ENCODE measurements at places on chromosomes 12 and 14.
A peak's percentile ranks its signal among the peaks of the same experiment; 100 is the strongest.

GRCh38 chr12:63037746-63038712 is 103.1 kb upstream of the PPM1H start:
- H3K4me3 ChIP-seq, result no peak overlapping the region
- H3K4me1 ChIP-seq, result no peaks in the 10 kb centered on the region
- H3K36me3 ChIP-seq, result no peaks in the 10 kb centered on the region
- H3K27me3 ChIP-seq, result no peaks in the 10 kb centered on the region
- H3K27ac ChIP-seq, result no peak overlapping the region
- no peak for DNase-seq

GRCh38 chr14:51828017-51828797 is 32.2 kb upstream of the GNG2 start:
- DNase-seq, result peak; percentile 39
- no peak overlapping the region for H3K4me3 ChIP-seq
- H3K27me3 ChIP-seq, result no peaks in the 10 kb centered on the region
- H3K27ac ChIP-seq, result peak overlapping the region; percentile 12

DNA sequence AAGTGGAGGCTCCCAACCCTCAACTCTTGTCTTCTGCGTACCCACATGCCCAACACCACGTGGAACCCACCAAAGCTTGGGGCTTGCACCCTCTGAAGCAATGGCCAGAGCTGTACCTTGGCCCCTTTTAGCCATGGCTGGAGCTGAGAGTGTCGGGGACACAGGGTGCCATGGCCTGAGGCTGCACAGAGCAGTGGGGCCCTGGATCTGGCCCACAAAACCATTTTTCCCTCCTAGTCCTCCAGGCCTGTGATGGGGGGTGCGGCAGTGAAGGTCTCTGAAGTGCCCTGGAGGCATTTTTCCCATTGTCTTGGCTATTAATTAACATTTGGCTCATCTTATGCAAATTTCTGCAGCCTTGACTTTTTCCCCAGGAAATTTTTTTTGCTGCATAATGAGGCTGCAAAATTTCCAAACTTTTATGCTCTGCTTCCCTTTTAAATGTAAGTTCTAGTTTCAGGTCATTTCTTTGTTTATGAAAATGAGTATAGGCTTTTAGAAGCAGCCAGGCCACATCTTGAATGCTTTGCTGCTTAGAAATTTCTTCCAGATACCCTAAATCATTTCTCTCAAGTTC is 18.7 kb upstream of the ASPG start:
- no peak overlapping the region for H3K4me3 ChIP-seq
- peaks cover 75% of the 10 kb centered on the region for H3K27me3 ChIP-seq
- H3K36me3 ChIP-seq, result peaks cover 19% of the 10 kb centered on the region
- no peaks in the 10 kb centered on the region for H3K4me1 ChIP-seq

DNA sequence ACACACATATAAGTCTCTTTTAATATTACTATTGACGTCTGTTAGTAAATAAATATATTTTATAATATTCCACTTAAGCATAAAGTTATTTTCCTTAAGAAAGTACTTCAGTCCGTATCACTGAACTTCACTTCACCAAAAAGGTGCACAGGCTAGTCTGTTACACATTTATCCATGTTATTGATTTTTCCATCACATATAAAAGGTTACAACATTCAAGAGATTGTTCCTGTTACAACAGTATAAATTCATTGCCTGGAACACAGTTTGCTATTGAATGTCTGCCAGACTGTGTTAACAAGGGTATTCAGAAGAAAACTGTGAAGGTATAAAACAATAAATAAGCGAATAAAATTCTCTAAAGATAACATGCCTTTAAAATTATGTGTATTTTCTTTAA is 175.9 kb downstream of the NTS start:
- H3K27me3 ChIP-seq, result no peaks in the 10 kb centered on the region
- no peaks in the 10 kb centered on the region for H3K36me3 ChIP-seq
- no peak overlapping the region for H3K4me3 ChIP-seq
- DNase-seq, result no peak

GRCh38 chr14:28254768-28255167 is 511.8 kb upstream of the FOXG1 start:
- H3K36me3 ChIP-seq, result no peaks in the 10 kb centered on the region
- H3K4me3 ChIP-seq, result no peak overlapping the region
- H3K27ac ChIP-seq, result no peak overlapping the region
- H3K4me1 ChIP-seq, result no peaks in the 10 kb centered on the region
- H3K27me3 ChIP-seq, result no peaks in the 10 kb centered on the region

- H3K27ac ChIP-seq, result no peak overlapping the region
- H3K36me3 ChIP-seq, result no peaks in the 10 kb centered on the region
- H3K4me3 ChIP-seq, result no peak overlapping the region
- H3K27me3 ChIP-seq, result peaks cover 4% of the 10 kb centered on the region
- no peak for DNase-seq
- no peaks in the 10 kb centered on the region for H3K4me1 ChIP-seq
These were observed 199.4 kb upstream of the CDKN3 start for GRCh38 chr14:54197369-54197768.

- peaks cover 3% of the 10 kb centered on the region for H3K4me1 ChIP-seq
- H3K27me3 ChIP-seq, result no peaks in the 10 kb centered on the region
- DNase-seq, result no peak
- H3K27ac ChIP-seq, result no peak overlapping the region
- no peaks in the 10 kb centered on the region for H3K36me3 ChIP-seq
These were observed 32.8 kb upstream of the TUBA1C start for GRCh38 chr12:49231878-49232655.

DNA sequence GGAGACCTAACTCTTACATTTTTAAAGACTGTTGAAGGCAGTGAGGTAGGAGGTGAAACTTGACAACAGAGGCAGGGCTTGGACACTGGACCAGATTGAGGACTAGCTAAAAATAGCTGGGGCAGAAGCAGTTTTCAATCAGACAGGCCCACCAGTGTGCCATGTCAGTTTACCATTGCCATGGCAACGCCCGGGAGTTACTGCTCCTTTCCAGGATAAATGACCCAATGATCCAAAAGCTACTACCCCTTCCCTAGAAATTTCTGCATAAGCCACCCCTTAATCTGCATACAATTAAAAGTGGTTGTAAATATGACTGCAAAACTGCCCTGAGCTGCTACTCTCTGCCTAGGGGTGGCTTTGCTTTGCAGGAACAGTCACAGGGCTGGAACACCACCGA is 53.2 kb upstream of the PKP2 start:
- no peaks in the 10 kb centered on the region for H3K4me1 ChIP-seq
- no peak overlapping the region for H3K27ac ChIP-seq
- H3K27me3 ChIP-seq, result peaks cover 9% of the 10 kb centered on the region
- H3K36me3 ChIP-seq, result no peaks in the 10 kb centered on the region
- no peak for DNase-seq

GRCh38 chr12:75708802-75709201 is 197.4 kb upstream of the KRR1 start:
- DNase-seq, result no peak
- no peak overlapping the region for H3K27ac ChIP-seq
- no peaks in the 10 kb centered on the region for H3K36me3 ChIP-seq

DNA sequence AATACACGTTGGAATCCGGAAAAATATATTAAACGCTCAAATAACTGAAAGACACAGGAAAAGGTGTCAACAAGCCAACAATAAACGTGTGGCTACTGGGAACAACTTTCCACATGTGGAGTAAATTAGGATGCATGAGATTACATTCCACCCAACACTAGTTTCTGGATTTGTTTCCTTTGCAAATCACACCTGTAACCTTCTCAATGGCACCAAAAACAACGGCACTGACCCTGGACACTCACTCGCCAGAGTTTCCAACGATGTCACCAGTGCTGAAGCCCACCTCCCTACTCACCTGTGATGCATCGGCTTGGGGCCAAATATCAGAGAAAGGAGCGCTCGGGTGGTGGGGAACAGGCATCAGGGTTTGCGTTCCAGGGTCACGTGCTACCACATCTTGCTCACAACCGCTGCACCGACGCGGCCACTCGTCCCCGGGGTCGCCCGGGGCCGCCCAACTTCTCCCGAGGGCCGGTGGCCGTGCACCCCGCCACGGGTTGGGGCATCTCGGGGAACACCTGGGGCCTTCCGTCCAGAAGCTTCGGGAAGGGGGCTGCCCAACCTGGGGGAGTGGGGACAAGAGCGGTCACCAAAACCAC is 629 bp downstream of the PRDM4 start:
- H3K27me3 ChIP-seq, result no peaks in the 10 kb centered on the region
- peaks cover 32% of the 10 kb centered on the region for H3K4me1 ChIP-seq
- no peaks in the 10 kb centered on the region for H3K36me3 ChIP-seq
- DNase-seq, result peak; percentile 25
- H3K27ac ChIP-seq, result peak overlapping the region; percentile 92

DNA sequence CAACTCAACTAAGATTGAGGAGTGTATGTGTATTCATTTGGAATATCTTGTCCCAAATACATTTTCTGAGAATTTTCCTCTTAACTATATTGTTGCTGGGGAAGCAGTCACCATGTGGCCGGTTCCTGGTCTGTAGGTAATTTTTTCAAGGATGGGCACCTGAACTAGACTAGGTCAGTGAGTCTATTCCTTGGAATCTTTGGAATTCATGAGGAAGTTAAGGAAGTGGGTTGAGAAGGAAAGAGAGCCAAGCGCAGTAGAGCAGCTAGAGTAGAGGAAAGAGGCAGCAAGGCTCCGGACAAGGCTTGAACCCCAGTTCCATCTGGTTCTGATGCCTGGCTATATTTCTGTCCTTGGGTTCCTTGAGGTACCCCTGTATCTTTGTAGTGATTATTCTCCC is 183.7 kb downstream of the DACT1 start:
- no peak overlapping the region for H3K4me3 ChIP-seq
- H3K4me1 ChIP-seq, result no peaks in the 10 kb centered on the region
- H3K27ac ChIP-seq, result no peak overlapping the region
- H3K36me3 ChIP-seq, result no peaks in the 10 kb centered on the region

DNA sequence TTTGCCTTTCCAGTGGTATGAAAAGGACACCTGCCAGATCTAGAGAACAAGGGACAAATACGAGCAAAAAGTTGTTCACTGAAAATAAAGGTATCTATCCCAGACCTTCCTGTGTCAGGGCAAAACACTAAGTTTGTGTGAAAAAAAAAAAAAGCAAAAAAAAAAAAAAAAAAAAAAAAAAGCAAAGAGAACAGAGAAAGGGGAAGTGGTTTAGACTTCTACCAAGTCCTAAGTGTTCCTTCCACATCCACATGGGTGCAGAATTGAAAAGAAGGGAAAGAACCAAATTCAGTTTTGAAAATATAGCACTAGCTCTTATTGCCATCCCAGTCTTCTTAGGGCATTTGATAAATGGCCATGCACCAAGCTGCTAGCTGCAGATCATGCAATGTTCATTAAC is 41.7 kb downstream of the ZCRB1 start:
- H3K4me3 ChIP-seq, result no peak overlapping the region
- peak overlapping the region; percentile 31 for H3K27ac ChIP-seq
- no peaks in the 10 kb centered on the region for H3K36me3 ChIP-seq
- H3K4me1 ChIP-seq, result peaks cover 7% of the 10 kb centered on the region

DNA sequence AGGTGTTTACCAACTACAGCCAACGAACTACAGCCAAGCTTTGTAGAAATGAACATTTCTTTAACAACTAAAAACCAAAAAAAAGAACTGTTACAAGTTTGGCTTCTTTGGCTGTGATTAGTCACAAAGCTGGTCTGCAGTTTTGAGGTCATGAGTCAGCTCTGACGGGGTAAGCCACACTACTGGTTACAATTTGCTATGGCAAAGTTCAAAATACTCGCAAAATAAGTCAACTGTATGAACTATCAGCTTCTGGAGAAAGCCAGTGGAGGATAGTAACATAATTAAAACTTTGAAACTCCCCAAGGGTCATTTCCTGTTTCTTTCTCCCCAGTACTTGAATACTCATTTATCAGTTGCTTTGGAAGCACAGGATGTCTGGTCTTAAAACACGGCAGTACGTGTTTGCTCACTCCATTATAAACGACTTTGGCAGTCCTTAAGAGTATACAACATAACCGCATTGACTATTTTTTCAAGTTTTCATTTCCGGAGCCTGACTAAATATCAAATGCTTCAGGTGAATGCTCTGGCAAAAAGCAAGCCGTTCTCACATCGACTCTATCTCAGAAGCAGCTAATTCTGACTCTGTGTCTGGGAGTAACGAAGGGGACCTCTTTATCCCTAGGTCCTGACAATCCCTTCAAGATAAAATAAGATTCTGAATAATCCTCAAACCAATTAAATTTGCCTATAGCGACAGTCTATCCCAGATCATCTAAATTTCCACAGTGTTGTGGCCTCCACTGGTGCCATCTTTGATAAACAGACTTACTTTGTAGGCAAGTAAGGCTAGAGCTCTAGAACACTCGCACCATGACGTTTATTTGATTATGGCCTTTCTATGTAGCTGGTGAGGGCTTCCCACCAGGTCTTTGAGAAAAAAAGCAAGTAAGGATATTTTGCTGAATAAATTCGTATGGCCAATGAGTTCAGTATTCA is 10.6 kb downstream of the PHLDA1 start:
- DNase-seq, result no peak
- H3K4me1 ChIP-seq, result peaks cover 19% of the 10 kb centered on the region
- H3K36me3 ChIP-seq, result no peaks in the 10 kb centered on the region
- peak overlapping the region; percentile 78 for H3K27ac ChIP-seq

DNA sequence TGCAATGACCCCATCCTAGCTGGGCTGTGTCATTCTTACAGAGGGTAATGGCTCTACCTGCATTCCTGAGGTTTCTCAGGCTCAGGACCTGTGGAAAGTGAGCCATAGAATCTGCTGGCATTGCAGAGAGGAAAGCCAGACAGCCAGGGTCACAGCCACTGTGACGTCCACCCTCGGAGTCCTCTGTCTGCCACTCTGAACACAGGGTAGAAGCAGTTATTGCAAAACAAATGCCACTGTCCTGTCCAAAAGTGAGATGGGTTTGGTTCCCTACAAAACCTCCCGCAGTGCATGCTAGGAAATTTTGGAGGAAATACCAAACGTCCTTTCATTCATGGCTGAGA is 37.8 kb downstream of the TNFAIP2 start:
- no peak overlapping the region for H3K27ac ChIP-seq
- peak overlapping the region; percentile 51 for H3K4me3 ChIP-seq
- no peak for DNase-seq
- H3K27me3 ChIP-seq, result no peaks in the 10 kb centered on the region

- DNase-seq, result no peak
- no peak overlapping the region for H3K4me3 ChIP-seq
These were observed 34.8 kb downstream of the AMN start for GRCh38 chr14:102957222-102957621.

GRCh38 chr14:20681348-20682126 is 2.8 kb upstream of the RNASE4 start:
- no peak overlapping the region for H3K27ac ChIP-seq
- no peaks in the 10 kb centered on the region for H3K27me3 ChIP-seq
- no peak overlapping the region for H3K4me3 ChIP-seq
- no peaks in the 10 kb centered on the region for H3K36me3 ChIP-seq
- peak; percentile 93 for DNase-seq

All from naive thymus-derived CD8-positive, alpha-beta T cell (primary cell).